Upper lobe of left lung (tissue), 6 donors: ENCODE measurements at places on chromosomes 5 and 9.

- DNase-seq = no peak
These were observed 411.5 kb downstream of the RASEF start for GRCh38 chr9:82651474-82651873.

GRCh38 chr9:87778996-87779395 is 53.1 kb downstream of the CTSL start:
- no peak for DNase-seq

- DNase-seq = no peak
These were observed 56.1 kb upstream of the IFNK start for GRCh38 chr9:27468000-27468399.

- DNase-seq = no peak
These were observed 617 bp upstream of the PTPRD start for GRCh38 chr9:10613419-10613818.

DNA sequence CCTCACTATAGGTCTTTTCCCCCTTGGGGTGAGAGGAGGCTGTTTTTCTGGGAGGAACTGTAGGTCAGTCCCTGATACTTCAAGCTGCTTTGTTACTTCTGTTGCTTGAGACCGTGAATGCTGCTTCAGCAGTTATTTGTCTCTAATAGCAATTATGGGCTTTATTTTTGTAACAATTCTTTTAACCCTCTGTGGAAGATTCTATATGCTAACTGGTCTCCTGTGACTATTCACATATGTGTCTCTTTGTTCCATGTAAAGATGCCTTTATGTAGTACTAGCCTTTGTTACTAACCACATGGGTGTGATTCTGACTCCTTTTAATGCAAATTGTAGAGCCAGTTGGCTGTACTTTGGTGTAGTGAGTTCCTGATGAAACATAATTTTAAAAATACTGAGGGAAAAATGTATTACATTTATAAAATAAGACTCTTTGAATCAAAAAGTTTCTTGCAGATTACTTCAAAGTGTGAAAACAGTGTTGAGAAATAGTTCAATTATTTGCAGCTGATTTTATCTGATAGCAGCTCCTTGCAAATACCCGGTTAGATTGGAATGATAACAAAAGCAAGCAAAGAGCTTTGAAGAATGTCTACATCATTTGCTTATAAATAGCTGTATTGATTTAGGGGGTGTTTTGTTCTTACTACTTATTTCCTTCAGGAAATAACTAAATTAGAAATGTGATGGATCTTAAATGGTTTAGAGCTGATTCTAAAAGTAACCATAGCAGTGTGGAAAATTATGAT is 46.6 kb downstream of the ANGPTL2 start:
- DNase-seq = no peak
